ENCODE measurements at places on chromosomes 5 and 9.

DNA sequence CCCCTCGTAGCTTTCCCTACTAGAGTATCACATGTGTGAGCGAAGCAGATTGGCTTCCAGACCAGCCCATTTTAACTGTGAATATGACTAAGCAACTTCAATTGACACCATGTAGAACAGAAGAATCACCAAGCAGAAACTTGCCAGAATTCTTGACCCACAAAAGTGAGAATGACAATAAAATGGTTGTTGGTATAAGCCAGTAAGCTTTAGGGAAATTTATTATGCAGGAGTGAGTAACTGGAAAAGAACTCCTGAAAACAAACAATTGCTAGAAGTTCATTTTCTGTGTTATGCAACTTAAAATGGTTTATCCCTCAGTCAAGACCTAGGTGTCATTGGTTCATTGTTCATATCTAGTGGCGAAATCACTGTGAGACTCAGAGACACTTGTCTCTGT, 303.1 kb downstream of the DMRT2 start:
- no peak for DNase-seq

GRCh38 chr9:1495282-1496030, 445.3 kb downstream of the DMRT2 start:
- no peak for DNase-seq

- DNase-seq: no peak
Observed at GRCh38 chr9:31210978-31211570, 1173.4 kb upstream of the ACO1 start.

- DNase-seq: no peak
Observed at GRCh38 chr5:58491216-58491892, at the start of gene GAPT. GAPT (plus strand) TSS chr5:58491435; CDS start chr5:58494537, 3,102 bp downstream.

DNA sequence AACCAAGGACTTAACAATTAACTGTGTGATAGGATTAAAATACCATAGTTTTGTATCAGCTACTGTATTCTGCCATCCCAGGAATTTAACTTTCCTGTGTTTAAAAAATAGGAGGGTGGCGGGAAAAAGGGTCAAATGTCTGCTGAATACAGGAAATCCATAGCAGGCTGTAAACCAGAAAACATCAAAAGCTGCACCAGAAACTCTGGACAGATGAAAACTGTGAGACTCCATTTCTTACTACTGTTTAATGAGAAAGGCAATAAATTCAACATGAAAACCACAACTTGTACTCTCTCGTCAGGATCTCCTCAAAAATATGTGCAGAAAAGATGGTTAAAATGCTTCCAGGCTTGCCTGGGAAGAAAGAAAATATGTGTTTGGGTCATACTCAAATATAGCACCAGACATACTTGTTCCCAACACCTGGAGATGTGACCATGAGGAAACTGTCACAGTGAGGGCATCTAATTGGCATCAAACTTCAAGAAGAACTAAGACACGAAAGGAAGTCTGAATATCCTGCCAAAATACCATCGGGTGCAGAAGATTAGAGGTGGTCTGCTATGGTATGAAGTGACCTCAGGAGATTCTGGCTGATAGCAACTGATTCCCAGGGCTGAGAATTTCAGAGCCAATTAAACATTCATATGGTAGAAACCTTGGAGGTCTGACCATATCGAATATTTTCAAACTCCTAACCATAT, 164.7 kb upstream of the TARS1 start:
- no peak for DNase-seq

DNA sequence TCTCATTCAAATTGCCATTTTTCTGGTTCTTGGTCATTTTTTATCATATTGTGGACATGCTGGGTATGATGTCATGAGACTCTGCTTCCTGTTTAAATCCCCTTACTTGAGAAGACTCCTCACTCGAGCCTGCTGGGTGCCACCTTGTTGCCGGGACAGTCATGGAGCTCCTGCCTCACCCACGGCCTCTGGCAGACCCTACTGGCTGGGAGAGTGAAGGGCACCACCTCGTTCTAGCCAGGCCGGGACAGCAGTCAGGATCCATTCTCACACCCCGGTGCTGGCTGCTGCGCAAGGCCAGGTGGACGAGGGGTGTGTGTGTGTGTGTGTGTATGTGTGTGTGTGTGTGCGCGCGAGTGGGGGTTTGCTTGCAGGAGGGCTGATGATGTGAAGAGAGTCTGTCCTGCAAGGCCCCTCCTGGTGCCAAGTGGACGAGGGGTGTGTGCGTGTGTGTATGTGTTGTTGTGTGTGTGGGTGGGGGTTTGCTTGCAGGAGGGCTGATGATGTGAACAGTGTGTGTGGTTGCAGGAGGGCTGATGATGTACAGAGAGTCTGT, 4.4 kb downstream of the CEP72 start:
- DNase-seq: no peak

DNA sequence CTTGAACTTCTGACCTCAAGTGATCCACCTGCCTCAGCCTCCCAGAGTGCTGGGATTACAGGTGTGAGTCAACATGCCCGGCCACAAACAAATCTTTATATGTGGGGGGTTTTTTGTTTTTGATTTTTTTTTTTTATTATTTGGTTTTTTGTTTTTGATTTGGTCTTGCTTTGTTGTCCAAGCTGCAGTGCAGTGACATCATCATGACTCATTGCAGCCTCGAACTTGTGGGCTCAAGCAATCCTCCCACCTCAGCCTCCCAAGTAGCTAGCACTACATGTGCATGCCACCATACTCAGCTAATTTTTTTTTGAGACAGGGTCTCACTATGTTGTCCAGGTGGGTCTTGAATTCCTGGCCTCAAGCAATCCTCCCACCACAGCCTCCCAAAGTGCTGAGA, 42.4 kb downstream of the ALDH7A1 start:
- DNase-seq: no peak

DNA sequence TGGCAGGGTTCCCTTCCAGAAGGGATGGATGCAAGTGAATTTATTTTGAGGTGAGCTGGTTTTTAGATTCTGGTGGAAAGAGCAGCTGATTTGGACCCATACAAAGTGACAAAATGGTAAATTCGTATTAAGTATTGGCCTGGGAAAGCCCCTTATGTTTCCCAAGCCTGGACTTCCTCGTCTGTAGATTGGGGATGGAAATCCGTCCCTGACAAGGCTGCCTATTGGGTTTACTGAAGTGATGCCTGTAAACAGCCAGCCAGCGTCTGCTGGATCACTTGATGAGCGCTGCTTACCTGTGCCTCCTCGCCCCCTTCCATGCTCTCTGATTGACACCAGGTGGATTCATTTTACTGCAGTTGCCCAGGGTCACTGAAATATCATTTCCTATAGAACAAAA, 233.8 kb downstream of the GADD45G start:
- no peak for DNase-seq

GRCh38 chr9:120989065-120989464, 61.0 kb downstream of the C5 start:
- no peak for DNase-seq

DNA sequence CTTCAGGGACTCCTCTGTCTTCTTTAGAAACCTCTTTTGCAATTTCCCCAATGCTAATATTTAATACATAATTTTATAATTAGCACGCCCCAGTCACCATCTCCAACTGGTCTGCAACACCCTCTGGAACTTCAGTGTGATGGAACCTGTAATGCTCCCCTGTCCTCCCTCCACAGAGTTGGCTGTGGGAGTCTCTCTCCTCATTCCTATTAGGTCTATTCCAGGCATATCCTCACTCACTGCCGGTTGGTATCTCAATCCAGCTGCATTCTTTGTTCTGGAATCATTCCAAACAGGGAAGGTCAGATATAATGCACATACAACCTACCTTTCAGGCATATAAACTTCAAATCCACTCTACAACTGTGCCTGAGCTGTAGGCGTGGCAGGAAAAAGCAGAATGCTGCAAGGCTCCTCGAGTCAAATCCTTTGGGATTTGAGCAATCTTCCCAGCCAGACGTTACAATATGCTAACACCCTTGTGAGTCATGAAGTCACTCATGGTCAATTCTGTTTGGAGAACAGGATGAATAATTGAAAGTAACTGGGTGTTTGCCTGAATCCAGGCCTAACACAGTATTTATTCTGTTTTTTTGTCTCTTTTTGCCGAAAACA, 293.8 kb downstream of the CWC27 start:
- no peak for DNase-seq

DNA sequence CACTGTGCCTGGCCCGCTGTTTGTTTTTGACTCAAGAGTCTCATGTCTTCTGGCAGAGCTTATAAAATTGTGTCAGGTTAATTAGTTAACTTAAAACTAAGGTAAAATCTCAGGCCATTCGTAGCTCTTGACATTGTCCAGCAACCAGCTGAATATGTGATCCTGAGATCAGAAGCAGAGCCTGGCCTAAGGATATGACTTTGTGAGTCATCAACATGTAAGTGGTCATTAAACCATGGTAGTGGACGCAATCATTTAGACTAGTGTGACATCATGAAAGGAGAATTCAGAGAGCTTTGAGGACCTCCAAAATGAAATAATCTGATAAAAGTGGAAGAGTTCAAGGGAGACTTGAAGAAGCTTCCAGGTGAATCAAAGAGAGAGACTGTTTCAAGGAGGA, 23.3 kb downstream of the SPZ1 start:
- DNase-seq: no peak

DNA sequence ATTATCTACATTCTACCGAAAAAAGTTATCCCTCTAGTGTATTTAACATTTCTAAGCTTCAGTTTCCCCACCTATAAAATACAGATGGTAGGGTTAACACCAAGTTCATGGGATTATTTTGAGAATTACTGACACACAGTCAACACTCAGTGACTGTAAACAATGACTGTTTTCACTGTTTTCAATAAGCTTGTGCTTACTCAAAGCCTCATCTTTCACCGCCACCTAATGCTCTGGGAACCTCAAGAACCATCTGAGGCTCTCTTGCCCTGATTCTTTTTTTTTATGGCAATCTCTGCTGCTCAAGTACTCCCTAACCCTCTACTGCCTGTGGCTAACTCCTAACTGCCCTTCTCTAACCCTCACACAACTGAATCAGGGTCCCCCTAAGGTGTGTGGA, 59.6 kb downstream of the SETX start:
- no peak for DNase-seq

DNA sequence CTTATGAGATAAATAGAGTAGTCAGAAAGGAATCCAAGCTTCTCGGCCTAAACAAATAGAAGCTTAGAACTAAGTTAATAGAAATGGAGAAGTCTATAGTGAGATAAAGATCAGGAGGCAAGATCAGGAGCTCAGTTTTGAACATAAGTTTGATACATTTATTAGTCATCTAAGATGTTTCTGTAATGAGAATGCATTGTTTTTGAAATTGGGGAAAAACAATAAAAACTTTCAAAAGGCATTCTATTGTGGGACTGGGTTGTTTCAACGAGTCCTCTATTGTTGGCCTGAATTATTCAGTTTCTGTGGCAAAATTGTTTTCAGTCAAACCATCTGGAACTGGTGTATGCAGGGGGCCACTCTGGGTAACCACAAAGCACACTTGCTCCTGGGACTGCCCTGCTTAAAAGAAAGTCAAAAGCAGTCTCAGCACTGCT, 181.0 kb upstream of the CLINT1 start:
- DNase-seq: no peak

DNA sequence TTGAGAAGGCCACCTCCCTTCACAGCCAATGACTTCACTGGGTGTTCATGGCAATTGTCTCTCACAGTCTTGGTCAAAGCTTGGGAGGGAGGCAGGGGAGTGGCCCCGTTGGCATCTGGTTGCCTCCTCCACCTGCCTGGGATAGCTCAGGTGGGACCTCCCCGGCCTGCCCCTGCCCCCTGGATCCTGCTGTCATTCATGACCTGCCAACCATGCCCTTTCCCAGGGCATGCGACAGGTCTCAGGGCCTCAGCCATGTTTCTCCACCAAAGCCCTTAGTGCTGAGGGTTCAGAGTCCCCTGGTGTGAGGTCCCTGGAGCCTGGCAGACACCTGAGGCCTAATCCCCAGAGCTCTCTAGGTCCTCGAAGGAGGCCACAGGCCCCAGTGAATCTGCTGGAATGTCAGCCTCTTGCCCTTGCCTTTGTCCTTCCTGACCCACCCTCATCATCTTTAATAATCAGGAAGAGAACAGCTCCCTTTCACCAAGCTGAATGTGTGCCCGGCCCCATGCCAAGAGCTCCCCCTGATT, 5.6 kb downstream of the DAB2IP start:
- DNase-seq: no peak

- DNase-seq: no peak
Observed at GRCh38 chr5:120538644-120539043, 74.5 kb downstream of the PRR16 start.

- DNase-seq: no peak
Observed at GRCh38 chr9:114098021-114098935, 814 bp downstream of the KIF12 start.

DNA sequence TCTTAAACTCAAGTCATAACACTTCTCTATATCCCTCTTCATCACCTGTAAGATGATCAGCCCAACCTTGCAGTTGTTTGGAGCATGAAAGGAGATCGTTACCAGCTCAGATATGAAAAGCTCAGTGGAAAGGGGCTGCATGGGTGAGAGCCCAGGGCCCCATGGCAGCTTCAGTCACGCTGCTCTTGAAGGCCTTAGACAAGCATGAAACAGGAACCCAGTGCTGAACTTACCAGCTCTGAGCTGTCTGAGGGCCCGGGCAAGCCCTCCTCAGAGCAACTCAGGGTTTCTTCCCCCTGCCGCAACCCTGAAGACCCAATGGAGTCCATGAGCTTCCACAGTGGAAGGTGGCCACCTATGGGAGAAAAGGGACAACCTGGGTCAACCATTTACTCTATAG, 3.3 kb downstream of the HK3 start:
- DNase-seq: no peak

GRCh38 chr5:4230471-4230785, 634.8 kb downstream of the IRX1 start:
- DNase-seq: no peak
